ENCODE measurements at places on chromosomes 13 and 19.
A peak's percentile ranks its signal among the peaks of the same experiment; 100 is the strongest.

DNA sequence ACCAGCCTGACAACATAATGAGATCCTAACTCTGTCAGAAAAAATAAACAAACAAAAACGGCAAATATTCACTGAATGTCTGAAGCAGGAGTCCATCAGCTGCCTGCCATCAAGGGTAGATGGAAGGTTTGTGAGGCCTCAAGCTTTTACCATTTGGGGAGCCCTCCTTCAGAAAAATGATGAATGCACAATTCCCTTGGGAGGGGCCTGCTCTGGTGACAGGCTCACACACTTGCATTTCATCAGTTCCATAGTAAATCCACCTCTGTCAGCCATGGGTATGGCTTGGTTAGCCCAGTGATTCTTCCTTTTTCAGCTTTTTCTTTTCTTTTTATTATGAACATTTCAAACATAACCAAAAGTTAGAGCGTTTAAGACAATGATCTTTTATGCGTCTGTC is 26.3 kb upstream of the KATNAL1 start:
- no peak for DNase-seq

GRCh38 chr19:6376512-6377190 is 918 bp upstream of the PSPN start:
- no peak for DNase-seq

GRCh38 chr19:10418235-10418484 is 2.2 kb upstream of the PDE4A start:
- DNase-seq = no peak

- DNase-seq = peak; percentile 26
Observed at GRCh38 chr19:4399812-4400134, 574 bp downstream of the SH3GL1 start.

GRCh38 chr13:111508164-111508870 is 187.9 kb downstream of the TEX29 start:
- peak; percentile 38 for DNase-seq

- peak; percentile 17 for DNase-seq
Observed at GRCh38 chr19:38944981-38945506, 14.3 kb downstream of the MRPS12 start.

DNA sequence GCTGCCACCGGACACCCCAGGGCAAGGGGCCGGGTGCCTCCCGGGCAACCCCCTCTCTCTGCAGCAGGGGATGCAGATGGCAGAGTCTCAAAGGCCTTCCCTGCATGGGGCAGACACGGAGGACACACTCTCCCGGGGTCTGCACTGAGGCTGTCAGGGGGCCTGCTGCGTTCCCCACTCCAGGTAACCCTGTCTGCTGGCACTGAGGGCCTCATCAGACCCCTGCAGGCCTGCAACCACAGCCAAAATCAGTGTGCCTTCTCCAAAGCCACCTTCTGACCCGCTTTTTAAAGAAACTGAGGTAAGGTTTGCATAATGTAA is 93.9 kb downstream of the GNG7 start:
- no peak for DNase-seq

DNA sequence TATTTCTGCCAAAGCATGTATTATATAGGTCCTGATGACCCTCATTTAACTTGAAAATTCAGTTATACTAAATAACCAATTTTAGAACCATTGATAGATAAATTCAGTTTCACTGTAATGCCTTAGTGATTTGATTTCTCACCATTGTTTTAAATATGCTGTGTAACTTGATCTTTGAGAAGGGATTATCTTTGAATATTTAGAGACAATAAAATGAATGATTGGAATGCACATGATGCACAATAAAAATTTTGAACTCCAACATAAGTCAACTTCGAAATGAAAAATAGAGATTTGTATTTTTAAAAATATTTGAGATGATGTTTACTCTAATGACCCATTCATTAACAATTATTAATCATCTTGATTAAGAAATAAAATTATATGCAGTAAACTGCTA is 654.5 kb downstream of the OLFM4 start:
- no peak for DNase-seq

GRCh38 chr13:80001510-80001842 is 339.4 kb downstream of the SPRY2 start:
- DNase-seq = no peak

- no peak for DNase-seq
Observed at GRCh38 chr13:91181892-91182291, 165.6 kb upstream of the MIR17HG start.

- no peak for DNase-seq
Observed at GRCh38 chr19:38979812-38980211, 4.3 kb upstream of the FBXO17 start.

- no peak for DNase-seq
Observed at GRCh38 chr19:57075125-57075524, 44.7 kb upstream of the USP29 start.

GRCh38 chr13:28753208-28753892 is 34.6 kb upstream of the SLC46A3 start:
- no peak for DNase-seq

- no peak for DNase-seq
Observed at GRCh38 chr13:24251525-24251924, 57.9 kb upstream of the C1QTNF9 start.

DNA sequence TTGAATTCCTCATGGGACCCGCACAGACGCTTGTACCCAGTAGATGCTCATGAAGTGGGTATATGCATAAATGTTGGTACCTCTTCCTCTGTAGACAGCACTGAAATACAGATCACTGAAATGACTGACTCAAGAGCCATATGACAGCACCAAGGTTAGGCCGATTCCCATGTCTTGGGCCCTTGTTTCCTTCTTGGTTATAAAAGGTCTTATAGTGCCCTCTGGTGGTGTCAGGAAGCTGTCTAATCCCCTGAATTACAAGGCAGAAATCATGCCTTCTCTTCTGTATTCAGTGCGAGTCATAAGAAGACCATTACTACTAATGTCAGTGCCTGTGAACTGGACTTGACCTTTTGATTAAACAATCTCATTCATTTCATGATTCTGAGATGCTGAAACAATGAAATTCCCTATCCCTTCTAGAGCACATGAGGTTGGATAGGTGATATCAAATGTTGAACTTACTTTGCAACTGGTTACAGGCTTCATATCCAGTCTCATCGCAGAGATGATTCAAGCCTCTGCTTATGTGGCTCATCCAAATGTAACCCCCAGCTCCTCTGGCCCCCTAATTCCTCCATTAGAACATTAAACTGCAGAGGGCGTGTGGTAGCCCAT is 59.7 kb downstream of the SPATA13 start:
- peak; percentile 55 for DNase-seq

- no peak for DNase-seq
Observed at GRCh38 chr13:33057019-33057780, 41.0 kb downstream of the KL start.

- no peak for DNase-seq
Observed at GRCh38 chr13:33958964-33959363, 141.0 kb downstream of the RFC3 start.

- no peak for DNase-seq
Observed at GRCh38 chr19:44744871-44745332, 3.6 kb upstream of the BCL3 start.

GRCh38 chr19:19578252-19578651 is 40.2 kb downstream of the CILP2 start:
- DNase-seq = peak; percentile 4

- DNase-seq = no peak
Observed at GRCh38 chr13:32720026-32720425, 133.8 kb downstream of the PDS5B start.

GRCh38 chr19:53161123-53161522 is 2.3 kb upstream of the ZNF347 start:
- no peak for DNase-seq

- DNase-seq = peak; percentile 59
Observed at GRCh38 chr19:19366434-19367396, 38.8 kb upstream of the GATAD2A start.

- no peak for DNase-seq
Observed at GRCh38 chr13:47076500-47076899, 179.6 kb upstream of the HTR2A start.

GRCh38 chr13:110275931-110276552 is 30.9 kb downstream of the COL4A1 start:
- no peak for DNase-seq

- no peak for DNase-seq
Observed at GRCh38 chr13:70490320-70490935, 382.2 kb upstream of the KLHL1 start.

GRCh38 chr13:40191186-40191980 is 475.1 kb downstream of the FOXO1 start:
- DNase-seq = no peak

GRCh38 chr19:29914933-29915332 is 27.1 kb upstream of the URI1 start:
- DNase-seq = no peak

DNA sequence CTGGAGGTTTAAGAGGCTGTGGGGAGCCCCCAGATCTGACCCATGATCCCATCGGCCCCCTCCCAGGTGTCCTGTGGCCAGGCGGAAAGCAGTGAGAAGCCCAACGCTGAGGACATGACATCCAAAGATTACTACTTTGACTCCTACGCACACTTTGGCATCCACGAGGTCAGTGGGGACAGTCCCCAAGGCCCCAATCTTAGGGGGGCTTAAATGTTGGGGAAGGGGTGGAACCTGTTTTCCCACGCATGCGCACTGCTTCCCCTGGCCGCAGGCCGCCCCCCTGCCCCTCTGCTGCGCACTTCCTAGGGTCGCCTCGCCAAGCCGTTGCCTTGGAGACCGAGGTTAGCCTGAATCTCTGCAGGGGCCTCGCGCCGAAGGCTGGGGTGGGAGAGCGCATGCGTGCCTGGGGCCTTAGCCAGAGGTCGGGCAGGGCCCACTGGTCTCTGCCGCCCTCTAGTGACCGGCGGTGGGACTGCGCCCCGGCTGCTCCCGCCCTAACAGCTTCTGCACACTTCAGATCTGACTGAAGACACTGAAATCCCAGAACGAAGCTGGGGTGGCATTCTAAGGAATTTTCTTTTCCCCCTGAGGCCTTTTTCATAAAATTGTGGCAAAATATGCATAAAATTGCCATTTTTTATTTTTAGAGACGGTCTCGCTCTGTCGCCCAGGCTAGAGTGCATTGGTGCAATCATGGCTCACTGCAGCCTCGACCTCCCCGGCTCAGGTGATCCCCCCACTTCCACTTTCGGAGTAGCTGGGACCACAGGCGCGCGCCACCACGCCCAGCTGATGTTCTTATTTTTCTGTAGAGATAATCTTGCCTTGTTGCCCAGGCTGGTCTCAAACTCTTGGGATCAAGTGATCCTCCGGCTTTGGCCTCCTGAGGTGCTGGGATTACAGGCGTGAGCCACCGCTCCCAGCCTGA is 3.6 kb downstream of the PRMT1 start:
- DNase-seq = peak; percentile 78

GRCh38 chr19:11489378-11489777 is 8.5 kb upstream of the ELAVL3 start:
- no peak for DNase-seq

GRCh38 chr19:2767688-2768087 is 15.4 kb downstream of the SGTA start:
- DNase-seq = no peak

GRCh38 chr19:1074544-1075283 is 7.7 kb downstream of the ARHGAP45 start:
- peak; percentile 91 for DNase-seq

GRCh38 chr13:79973533-79973963 is 367.4 kb downstream of the SPRY2 start:
- DNase-seq = no peak

DNA sequence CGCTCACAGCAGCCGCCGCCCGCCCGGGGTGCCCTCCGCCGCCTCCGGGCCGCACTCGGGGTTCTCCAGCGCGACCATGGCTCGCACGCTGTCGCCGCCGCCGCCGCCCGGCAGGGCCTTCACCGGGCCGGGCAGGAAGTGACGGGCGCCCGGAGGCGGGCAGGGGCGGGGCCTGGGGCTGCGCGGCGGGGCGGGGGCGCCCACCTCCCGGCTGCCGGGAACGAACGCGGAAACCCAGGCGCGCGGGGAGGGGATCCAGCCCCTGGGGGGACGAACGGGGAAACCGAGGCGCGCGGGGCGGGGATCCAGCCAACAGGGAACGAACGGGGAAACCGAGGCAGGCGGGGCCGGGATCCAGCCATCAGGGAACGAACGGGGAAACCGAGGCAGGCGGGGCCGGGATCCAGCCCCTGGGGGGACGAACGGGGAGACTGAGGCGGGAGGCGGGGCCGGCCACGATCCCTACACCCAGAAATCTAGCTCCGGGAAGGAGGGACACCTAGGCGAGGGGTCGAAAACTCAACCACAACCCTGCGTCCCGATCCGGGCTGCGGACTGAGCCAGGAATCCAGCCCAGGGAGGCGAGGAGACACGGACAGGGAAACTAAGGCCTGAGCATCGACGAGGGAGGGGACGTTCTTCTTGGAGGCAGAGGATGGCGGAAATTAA is at the start of gene R3HDM4:
R3HDM4 (minus strand) TSS at position 140 of the 669 bp plus-strand sequence; CDS start at position 78, 62 bp downstream.
- DNase-seq = peak; percentile 71

- DNase-seq = no peak
Observed at GRCh38 chr13:67696775-67697174, 466.6 kb upstream of the PCDH9 start.

DNA sequence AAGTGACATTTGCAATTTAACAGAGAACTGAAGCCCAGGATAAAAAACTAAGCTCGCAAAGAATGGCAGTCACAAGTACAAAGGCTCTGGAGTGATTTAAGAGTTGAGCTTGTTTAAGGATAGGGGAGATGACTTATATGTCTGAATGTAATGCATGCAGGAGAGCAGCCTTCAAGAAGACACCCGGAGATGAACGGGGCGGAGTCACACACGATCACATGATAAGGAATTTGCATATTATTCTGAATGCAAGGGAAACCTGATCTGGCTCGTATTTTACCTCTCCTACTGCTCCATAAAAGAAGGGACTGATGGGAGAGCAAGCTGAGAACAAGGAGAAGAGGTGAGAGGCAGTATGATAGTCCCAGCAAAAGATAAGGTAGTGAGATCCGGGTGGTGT is 12.9 kb downstream of the TBC1D4 start:
- no peak for DNase-seq

- no peak for DNase-seq
Observed at GRCh38 chr19:35936738-35937268, 629 bp downstream of the LRFN3 start.

GRCh38 chr19:53455828-53456227 is 11.7 kb upstream of the ZNF813 start:
- no peak for DNase-seq

DNA sequence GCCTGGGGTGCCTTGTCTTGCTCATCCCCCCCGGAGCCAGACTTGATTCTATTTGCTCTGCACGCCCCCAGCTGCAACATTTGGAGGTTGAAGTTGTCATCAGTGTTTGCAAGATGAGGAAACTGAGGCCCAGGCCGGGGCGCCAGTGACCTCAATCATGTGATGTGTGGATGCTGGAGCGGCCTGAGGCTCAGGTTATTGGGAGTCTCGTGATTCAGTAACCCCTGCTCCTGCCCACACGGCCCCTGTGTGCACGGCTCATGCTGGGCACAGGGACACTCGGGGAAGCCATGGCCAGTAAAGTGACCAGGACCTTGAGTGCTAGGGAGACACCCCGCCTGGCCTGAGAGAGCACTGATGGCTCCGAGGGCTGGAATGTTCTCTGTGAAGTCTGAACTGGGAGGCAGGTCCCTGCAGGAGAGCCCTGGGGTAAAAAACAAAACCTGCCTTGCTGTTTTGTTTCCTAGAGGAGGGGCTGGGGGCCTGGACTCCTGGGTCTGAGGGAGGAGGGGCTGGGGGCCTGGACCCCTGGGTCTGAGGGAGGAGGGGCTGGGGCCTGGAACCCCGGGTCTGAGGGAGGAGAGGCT is 1.9 kb downstream of the FGF21 start:
- no peak for DNase-seq

All from NCI-H345 (cell line).